Activated T-helper 1 cell treated with anti-CD3 and anti-CD28 coated beads, Interleukin-12 subunit alpha, Interleukin-12 subunit beta, Interleukin-2, Interleukin-4 antibody, amounts not matched to agents 30 ng/mL and 10 ng/mL and 1 ng/mL, durations not matched to agents 14 hours and 24 hours and 36 hours (primary cell): ENCODE measurements at places on chromosomes 3 and 15.

DNA sequence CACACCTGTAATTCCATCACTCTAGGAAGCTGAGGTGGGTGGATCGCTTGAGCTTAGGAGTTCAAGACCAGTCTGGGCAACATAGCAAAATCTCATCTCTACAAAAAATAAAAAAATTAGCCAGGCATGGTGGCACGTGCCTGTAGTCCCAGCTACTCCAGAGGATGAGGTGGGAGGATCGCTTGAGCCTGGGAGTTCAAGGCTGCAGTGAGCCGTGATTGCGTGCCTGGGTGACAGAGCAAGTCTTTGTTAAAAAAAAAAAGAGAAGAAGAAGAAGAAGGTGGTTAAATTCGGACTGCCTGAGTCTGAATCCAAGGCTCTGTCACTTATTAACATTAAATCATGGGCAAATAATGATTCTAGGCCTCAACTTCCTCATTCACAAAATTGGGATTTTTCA, 51.0 kb downstream of the EOMES start:
- peaks cover 26% of the 10 kb centered on the region for H3K4me1 ChIP-seq
- no peak overlapping the region for H3K27ac ChIP-seq
- H3K27me3 ChIP-seq: no peaks in the 10 kb centered on the region
- no peak overlapping the region for H3K4me3 ChIP-seq
- peaks cover 4% of the 10 kb centered on the region for H3K36me3 ChIP-seq

GRCh38 chr3:143040261-143040879, 39.0 kb downstream of the U2SURP start:
- no peak overlapping the region for H3K27ac ChIP-seq
- no peak for DNase-seq
- H3K36me3 ChIP-seq: peaks cover 31% of the 10 kb centered on the region
- no peaks in the 10 kb centered on the region for H3K27me3 ChIP-seq
- no peak overlapping the region for H3K4me3 ChIP-seq

- H3K27ac ChIP-seq: peak overlapping the region; percentile 70
- H3K4me3 ChIP-seq: peak overlapping the region; percentile 64
- DNase-seq: no peak
- H3K27me3 ChIP-seq: peaks cover 7% of the 10 kb centered on the region
Observed at GRCh38 chr15:81161851-81162250, 27.8 kb downstream of the CFAP161 start.

- peak; percentile 56 for DNase-seq
- H3K36me3 ChIP-seq: no peaks in the 10 kb centered on the region
- no peaks in the 10 kb centered on the region for H3K4me1 ChIP-seq
- H3K27ac ChIP-seq: no peak overlapping the region
- peaks cover 7% of the 10 kb centered on the region for H3K27me3 ChIP-seq
- no peak overlapping the region for H3K4me3 ChIP-seq
Observed at GRCh38 chr3:46866720-46867549, 3.7 kb upstream of the MYL3 start.

- H3K36me3 ChIP-seq: no peaks in the 10 kb centered on the region
- peaks cover 6% of the 10 kb centered on the region for H3K27me3 ChIP-seq
- H3K27ac ChIP-seq: no peak overlapping the region
- no peak for DNase-seq
- H3K4me3 ChIP-seq: no peak overlapping the region
- H3K4me1 ChIP-seq: no peaks in the 10 kb centered on the region
Observed at GRCh38 chr3:53604232-53604631, 109.8 kb downstream of the CACNA1D start.

DNA sequence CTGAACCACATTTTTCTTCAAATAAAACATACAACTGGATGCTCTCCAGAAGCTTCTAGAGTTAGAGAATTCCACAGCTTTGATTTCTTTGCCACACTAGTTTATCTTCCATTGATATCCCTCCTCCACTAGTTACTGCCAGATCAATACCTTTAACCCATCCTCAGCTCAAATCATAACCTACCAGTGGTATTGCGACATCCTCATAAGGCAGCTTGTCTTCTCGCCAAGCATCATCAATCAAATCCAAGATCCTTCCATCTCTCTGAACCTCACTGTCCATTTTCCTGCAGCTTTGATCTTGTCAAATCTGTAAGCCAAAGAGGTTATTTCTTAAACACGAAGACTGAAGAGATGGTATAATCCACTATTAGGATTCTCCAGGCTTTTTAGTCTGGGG, 3.2 kb downstream of the ANAPC13 start:
- no peak overlapping the region for H3K4me3 ChIP-seq
- no peak overlapping the region for H3K27ac ChIP-seq
- peaks cover 29% of the 10 kb centered on the region for H3K36me3 ChIP-seq
- DNase-seq: no peak

- no peaks in the 10 kb centered on the region for H3K36me3 ChIP-seq
- DNase-seq: no peak
- no peaks in the 10 kb centered on the region for H3K4me1 ChIP-seq
- H3K27ac ChIP-seq: no peak overlapping the region
- H3K4me3 ChIP-seq: no peak overlapping the region
Observed at GRCh38 chr15:87167055-87167454, 1087.4 kb downstream of the AGBL1 start.

DNA sequence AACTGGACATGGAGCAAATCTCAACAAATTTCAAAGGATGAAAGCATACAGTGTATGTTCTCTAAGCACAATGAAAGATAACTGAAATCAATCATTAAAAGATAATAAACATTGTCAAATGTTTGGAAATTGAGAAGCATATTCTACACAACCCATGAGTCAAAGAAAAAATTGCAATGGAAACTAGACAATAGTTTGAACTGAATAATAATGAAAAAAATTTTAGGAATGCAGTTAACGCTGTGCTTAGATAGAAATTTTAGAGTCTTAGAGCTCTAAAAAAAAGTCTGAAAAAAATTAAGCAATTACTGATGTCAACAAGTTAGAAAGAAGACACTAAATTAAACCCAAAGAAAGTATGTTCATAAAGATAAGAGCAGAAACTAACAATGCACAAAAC, 15.5 kb downstream of the RABL3 start:
- no peak for DNase-seq
- peaks cover 30% of the 10 kb centered on the region for H3K36me3 ChIP-seq
- no peaks in the 10 kb centered on the region for H3K27me3 ChIP-seq
- H3K4me1 ChIP-seq: no peaks in the 10 kb centered on the region

DNA sequence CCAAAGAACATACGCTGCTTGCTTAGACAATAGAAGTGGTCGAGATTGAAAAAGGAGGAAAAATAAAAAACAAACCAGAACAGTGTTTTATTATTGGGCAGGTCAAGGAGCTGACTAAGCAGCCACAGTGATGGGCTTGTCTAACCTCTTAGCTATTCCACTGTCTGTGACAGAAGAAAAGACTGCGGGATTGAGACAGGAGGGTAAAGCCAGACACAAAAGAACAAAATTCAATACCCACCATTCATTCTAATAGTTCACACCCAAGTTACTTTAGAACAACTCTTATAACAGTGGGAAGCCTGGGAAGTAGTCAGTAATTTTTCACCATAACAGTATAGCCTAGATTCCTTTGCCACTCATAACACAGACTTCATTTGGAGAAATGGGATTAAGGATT, 435.4 kb downstream of the MFSD1 start:
- DNase-seq: no peak
- no peak overlapping the region for H3K4me3 ChIP-seq
- no peaks in the 10 kb centered on the region for H3K27me3 ChIP-seq

GRCh38 chr15:65940618-65940909, 71.3 kb downstream of the RAB11A start:
- H3K4me1 ChIP-seq: peaks cover 31% of the 10 kb centered on the region
- H3K4me3 ChIP-seq: no peak overlapping the region
- no peak for DNase-seq
- H3K27ac ChIP-seq: no peak overlapping the region
- peaks cover 4% of the 10 kb centered on the region for H3K27me3 ChIP-seq

GRCh38 chr15:100141311-100142001, 200.3 kb downstream of the ADAMTS17 start:
- no peak for DNase-seq
- no peak overlapping the region for H3K27ac ChIP-seq
- H3K27me3 ChIP-seq: no peaks in the 10 kb centered on the region
- no peaks in the 10 kb centered on the region for H3K4me1 ChIP-seq

DNA sequence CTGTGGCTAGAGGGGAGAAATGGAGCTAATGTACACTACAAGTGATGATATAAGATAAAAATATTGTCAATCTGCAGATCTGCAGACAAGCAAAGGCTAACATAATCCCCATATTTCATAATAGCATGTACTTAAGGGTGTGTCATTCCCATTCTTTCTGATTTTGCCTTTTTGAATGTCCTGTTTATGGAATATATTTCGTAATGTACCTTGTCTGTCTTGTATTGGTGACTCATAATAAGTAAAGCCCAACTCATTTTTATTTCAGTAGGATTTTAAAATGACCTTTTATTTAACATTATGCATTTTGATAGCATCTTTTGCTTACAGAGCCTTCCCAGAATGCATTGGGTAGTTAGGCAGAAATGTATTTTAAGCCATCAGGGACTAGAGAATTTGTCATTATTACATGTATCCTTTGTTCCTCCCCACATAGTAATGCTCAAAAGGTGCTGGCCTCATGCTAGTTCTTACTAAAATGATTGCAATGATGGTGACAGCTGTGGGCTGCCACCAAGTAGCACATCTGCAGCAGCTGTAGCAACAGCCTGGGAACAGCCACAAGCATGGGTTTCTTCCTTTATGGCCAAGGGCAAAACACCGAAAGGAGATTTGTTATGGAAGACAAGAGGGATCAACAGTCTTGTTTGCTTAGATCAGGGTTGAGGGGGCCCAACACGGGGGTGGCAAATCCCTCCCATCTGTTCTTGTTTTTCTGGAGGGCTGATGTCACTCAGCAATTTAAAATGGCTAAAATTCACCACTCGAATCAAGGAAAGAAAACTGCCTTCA, 188.5 kb downstream of the CADPS start:
- no peaks in the 10 kb centered on the region for H3K4me1 ChIP-seq
- no peak for DNase-seq
- H3K36me3 ChIP-seq: no peaks in the 10 kb centered on the region
- H3K27ac ChIP-seq: no peak overlapping the region

GRCh38 chr3:37729119-37729518, 132.6 kb upstream of the CTDSPL start:
- H3K27me3 ChIP-seq: peaks cover 3% of the 10 kb centered on the region
- DNase-seq: no peak
- no peaks in the 10 kb centered on the region for H3K36me3 ChIP-seq
- H3K4me3 ChIP-seq: no peak overlapping the region

GRCh38 chr3:143644370-143645089, 203.7 kb downstream of the SLC9A9 start:
- no peak overlapping the region for H3K27ac ChIP-seq
- DNase-seq: no peak
- peaks cover 2% of the 10 kb centered on the region for H3K36me3 ChIP-seq

DNA sequence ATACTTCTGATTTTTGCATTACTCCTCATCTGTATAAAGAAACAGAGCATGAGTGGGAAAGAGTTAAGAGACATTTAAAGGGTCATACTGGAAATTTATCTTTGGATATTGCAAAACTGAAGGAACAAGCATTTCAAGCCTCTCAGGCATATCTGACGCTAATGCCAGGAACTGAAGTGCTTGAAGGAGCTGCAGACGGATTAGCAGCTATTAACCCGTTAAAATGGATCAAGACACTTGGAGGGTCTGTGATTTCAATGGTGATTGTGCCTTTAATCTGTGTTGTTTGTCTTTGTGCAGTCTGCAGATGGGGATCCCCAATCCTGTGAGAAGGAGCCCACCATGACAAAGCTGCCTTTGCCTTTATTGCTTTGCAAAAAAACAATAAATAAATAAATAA, 202.5 kb upstream of the UBE3A start:
- H3K4me3 ChIP-seq: no peak overlapping the region
- H3K27ac ChIP-seq: no peak overlapping the region
- no peaks in the 10 kb centered on the region for H3K4me1 ChIP-seq
- no peak for DNase-seq
- H3K27me3 ChIP-seq: peaks cover 14% of the 10 kb centered on the region

GRCh38 chr3:65060904-65061303, 373.1 kb upstream of the ADAMTS9 start:
- H3K27ac ChIP-seq: no peak overlapping the region
- H3K4me3 ChIP-seq: no peak overlapping the region
- H3K36me3 ChIP-seq: no peaks in the 10 kb centered on the region
- DNase-seq: no peak

GRCh38 chr15:48003441-48003840, 117.3 kb upstream of the SLC24A5 start:
- DNase-seq: no peak
- H3K36me3 ChIP-seq: no peaks in the 10 kb centered on the region
- no peak overlapping the region for H3K4me3 ChIP-seq
- no peaks in the 10 kb centered on the region for H3K4me1 ChIP-seq

DNA sequence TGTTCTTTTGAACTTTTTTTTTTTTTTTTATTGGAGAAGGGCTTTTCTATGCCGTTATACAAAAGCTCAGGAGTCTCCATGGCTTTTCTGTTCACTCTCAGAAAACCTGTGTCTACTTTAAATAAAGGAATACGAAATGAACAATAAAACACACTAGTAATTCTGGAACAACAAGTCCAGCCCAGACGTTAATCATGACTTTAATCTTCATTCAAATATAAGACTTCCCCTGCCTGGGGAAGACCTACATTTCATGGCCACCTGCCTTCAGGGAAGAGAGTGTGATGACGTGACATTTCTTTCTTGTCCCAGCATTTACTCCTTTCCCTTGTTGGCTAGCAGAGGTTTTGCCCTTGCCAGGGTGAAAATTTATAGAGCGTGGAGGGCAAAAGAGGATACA, 564.5 kb downstream of the PDCD6IP start:
- H3K4me3 ChIP-seq: no peak overlapping the region
- H3K36me3 ChIP-seq: no peaks in the 10 kb centered on the region
- H3K27ac ChIP-seq: no peak overlapping the region
- no peak for DNase-seq
- peaks cover 8% of the 10 kb centered on the region for H3K4me1 ChIP-seq

DNA sequence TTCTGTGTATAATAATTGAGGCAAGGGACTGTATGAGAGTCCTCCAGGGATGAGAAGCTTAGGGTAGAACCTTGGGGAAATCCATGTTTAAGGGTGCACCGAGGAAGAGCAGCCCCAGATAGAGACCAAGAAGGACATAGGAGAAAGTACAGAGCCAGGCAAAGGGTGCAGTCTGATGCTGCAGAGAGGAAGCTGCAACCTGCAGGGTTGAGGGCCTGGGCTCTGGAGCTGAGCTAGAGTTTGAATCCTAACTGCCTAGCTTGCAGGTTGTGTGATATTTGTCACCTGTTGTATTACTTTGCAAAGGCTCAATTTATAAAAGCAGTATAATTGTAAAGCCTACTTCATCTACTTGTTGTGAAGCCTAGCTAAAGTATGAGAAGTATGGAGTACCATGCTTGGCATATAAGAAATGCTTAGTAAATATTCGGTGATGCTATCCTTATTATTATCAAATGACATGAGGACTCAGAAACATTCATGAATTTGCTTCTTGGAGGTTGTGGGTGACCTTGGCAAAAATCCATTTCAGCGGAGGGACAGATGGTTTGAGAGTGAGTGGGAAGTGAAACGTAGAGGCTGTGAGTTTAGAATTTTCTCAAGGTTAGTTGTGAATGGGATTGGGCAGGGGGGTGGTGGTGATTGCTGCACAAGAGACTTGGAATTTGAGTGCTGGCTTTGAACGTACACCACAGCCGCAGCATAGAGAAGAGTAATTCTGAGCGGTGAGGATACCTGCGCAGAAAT, 43.8 kb downstream of the PLCL2 start:
- H3K4me3 ChIP-seq: no peak overlapping the region
- no peak overlapping the region for H3K27ac ChIP-seq
- H3K36me3 ChIP-seq: peaks cover 12% of the 10 kb centered on the region

- H3K4me1 ChIP-seq: peaks cover 11% of the 10 kb centered on the region
- H3K36me3 ChIP-seq: no peaks in the 10 kb centered on the region
- H3K27me3 ChIP-seq: no peaks in the 10 kb centered on the region
Observed at GRCh38 chr15:38050529-38051448, 116.3 kb downstream of the TMCO5A start.
